Activated T-cell treated with anti-CD3 and anti-CD28 coated beads for 48 hours (primary cell): ENCODE measurements at places on chromosomes 2 and 18.

DNA sequence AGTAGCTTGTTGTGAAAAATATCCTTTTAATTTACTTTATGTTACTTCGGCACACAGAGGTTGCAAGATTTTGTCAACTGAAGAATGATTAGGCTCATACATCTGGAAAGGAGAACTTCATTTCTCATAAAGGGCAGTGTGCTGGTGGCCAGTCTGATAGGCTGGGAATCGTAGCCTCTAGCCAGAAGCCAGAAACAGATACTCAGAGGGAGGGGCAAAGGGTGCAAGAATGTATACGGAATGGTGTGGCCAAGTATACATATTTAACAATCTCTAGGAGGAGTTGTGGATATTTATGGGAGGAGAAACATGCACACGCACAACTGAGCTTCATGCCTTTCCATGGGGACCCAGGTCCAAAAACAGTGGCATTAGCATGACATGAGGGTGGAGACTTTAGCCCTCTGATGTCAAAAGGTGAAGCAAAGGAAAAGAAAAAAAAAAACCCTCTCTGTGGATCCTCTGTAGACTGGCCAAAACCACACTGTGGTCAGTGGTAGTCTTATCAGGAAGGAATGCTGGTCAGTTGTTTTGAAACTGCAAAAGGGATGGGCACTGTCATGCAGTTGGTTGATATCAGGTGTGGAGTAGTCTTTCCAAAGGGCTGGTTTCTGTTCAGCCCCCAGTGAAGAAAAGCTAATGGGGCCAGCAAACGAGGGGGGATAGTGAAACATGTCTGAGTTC lies 34.9 kb upstream of the APCDD1 start:
- DNase-seq, result no peak

DNA sequence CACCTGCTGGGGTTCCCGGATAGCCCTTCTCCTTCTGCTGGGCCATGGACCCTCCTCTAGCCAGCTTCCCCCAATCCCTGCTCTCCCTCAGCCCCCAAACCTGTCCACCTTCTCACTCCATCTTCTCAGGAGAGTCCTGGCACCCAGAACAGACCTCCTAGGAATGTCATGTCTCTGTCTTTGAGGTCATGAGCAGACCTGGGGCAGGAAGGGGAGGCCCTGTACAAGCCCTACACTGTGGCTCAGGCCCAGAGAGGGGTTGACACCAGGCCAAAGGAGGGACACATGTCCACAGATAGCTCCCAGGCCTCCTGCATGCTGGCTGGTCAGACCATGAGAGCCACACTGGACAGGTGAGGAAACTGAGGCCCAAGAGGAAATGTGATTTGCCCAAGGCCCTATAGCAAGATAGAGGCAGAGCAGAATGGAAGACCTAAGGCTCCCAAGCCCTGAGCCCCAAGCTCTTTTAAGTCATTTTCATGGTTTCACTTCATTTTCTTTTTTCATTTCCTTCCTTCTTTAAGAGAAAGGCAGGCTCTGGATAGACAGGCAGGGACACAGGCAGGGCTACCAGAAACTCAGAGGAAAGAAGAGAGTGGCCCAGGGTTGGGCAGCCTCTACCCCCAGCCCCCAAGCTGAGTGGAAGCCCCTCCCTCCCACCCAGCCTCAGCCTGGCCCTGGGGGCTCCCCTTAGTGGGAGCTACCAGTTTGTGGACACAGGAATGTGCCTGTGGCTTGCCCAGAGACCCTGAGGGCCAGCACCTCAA lies 159.7 kb downstream of the SMAD7 start:
- no peak for DNase-seq

DNA sequence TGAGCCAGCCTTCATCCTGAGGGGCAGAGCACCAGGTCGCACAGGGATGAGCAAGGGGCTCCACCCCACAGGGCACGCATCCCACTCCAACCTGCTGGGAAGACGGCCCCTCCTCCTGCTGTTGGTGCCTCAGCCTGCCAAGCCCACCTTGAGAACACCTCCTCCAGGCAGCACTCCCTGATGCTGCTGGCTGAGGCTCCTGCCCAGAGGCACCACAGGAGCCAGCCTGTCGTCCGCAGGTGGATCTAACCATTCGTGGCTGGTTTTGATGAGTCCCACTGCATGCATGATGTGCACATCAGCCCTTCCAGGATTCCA lies 58.4 kb downstream of the BIN1 start:
- no peak for DNase-seq

GRCh38 chr2:218501665-218502064 lies 66.5 kb downstream of the USP37 start:
- no peak for DNase-seq

DNA sequence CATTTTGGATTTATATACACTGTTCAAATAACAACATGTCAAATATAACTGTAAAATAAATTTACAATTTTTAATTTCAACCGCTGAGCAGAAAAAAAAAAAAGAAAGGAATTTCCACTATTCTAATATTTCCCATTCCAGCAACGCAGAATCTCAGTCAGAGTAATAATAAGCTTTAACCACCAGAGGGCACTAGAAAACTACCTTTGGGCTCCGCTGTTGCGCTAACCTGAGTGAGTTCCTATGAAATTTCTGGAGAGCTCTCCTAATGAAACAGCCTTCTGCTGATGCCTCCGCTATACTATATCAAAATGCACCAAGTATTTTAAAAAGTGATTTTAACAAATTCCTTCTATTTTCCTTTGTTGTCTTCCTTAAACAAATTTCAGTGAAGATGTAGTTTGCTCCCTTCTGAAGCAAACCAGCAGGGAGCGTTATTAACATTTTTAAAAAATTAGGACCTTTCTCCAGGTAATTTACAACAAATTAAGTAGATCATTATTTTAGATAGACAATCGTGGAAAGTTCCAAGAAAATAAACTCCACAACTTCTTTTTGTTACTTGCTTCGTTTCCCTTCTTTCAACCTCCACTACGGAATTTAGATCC lies 23.0 kb downstream of the ERMN start:
- DNase-seq, result peak; percentile 4

GRCh38 chr2:7930800-7931635 lies 750.8 kb upstream of the ID2 start:
- DNase-seq, result peak; percentile 19
